ENCODE measurements at places on chromosomes 7 and 10.

DNA sequence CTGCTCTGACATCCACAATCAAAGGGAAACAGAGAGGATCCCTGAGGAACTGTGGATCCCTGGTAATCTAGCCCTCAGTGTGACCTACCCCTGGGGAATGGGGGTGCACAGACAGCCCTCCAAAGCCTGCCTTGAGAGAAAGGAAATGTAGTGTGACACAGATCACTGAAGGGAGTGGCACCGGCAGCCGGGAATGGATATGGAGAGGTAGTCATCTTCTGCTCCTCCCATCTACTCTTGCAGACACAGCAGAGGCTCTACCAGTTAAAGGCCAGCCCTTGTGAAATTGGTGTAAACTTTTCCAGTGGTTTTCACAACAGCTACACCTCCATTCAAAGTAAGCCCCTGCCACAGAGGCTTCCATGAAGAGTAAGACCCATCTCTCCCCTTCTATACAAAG is 144.4 kb downstream of the PCDH15 start:
- no peak for DNase-seq

GRCh38 chr7:82194016-82194643 is 249.4 kb downstream of the CACNA2D1 start:
- no peak for DNase-seq

DNA sequence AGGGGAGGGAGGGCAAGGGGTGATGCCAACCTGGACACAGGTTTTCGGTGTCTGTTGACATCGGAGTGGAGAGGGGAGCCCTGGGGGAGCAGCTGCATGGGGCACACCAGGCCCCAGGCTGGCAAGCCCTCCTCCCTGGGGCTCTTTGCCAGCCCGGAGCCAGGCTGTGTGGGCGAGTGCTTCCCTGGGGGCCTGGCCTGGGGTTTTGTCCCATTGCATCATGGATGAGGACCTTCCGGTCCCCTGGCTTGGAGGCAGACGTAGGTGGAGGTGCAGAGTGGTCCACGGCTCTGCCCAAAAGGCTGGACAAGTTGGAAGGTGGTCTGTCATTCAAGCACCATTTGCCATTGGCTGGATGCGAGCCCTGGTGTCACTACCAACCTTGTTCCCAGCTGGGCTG is 34.8 kb downstream of the ZMIZ1 start:
- no peak for DNase-seq

DNA sequence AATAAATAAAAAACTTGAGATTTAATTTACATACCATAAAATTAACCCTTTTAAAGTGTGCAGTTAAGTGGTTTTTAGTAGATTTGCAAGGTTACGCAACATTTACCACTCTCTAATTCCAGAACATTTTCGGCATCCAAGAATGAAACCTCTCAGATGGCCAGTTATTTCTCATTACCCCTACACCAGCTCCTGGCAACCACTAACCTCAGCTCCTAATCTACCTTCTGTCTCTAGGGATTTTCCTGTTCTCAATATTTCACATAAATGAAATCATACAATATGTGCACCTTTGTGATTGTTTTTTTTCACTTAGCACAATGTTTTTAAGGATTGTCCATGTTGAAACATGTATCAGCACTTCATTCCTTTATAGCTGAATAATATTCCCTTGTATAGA is 45.1 kb downstream of the INPP5F start:
- DNase-seq: no peak

- no peak for DNase-seq
Measured at GRCh38 chr10:34131152-34131551, 683.9 kb downstream of the PARD3 start.

DNA sequence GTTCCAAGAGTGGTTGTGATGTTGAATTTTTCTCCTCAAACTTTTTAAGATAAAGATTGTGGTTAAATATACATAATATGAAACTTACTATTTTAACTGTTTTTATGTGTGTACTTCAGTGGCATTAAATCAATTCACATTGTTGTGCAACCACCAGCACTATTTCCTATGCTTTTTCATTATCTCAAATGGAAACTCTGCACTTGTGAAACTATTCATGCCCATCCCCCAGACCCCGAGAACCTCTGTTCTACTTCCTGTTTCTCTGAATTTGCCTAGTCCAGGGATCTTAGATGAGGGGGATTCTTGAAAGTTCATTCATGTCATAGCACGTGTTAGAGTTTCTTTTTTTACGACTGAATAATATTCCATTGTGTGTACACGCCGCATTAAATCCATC is 67.0 kb downstream of the WDR37 start:
- DNase-seq: no peak

GRCh38 chr7:140981951-140982350 is 32.8 kb downstream of the MRPS33 start:
- no peak for DNase-seq

GRCh38 chr10:126408953-126409641 is 20.8 kb upstream of the ADAM12 start:
- DNase-seq: no peak

DNA sequence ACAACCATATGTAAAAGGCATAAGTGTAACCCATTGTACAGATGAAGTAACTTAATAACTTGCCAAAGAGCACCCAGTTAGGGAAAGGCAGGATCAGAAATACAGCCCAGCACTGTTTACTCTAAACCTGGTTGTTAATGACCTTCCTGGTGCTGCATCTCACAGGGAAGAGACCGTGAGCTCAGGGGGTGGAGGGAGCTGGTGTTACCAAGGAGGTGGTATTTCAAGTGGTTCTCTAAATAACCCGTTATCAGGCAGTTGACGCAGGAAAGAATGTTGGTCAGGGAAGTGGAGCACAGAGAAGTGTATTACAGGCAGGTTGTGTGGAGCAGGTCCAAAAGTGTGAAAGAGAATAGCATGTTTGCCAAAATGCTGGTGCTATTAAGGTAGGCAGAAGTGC is 4.4 kb upstream of the ST7 start:
- peak; percentile 77 for DNase-seq

GRCh38 chr7:122290476-122290875 is 14.1 kb downstream of the FEZF1 start:
- no peak for DNase-seq

GRCh38 chr7:12888717-12889116 is 201.3 kb downstream of the ARL4A start:
- no peak for DNase-seq

Data from heart right ventricle (tissue), 16 donors.